ENCODE measurements at places on chromosomes 5 and 9.

- DNase-seq = no peak
These were observed 121.3 kb upstream of the CDH18 start for GRCh38 chr5:20109326-20109725.

DNA sequence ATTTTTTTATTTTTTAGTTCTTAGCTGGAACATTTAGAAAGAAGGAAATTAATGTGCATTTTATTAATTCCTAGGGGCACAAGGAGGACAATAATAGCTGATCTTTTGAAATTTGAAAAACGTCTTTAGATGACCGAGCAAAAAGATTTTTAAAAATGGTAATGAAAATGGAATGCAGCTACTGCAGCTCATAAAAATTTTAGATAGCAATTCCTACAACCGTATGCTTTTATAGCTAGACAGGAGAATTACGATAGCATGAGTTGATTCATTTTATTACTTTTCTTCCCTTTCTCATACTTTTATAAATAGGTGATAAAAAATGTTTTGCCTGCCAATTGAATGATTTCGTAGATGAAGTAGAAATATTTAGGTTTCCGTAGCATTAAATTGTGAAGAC lies 13.7 kb upstream of the RUFY1 start:
- no peak for DNase-seq

DNA sequence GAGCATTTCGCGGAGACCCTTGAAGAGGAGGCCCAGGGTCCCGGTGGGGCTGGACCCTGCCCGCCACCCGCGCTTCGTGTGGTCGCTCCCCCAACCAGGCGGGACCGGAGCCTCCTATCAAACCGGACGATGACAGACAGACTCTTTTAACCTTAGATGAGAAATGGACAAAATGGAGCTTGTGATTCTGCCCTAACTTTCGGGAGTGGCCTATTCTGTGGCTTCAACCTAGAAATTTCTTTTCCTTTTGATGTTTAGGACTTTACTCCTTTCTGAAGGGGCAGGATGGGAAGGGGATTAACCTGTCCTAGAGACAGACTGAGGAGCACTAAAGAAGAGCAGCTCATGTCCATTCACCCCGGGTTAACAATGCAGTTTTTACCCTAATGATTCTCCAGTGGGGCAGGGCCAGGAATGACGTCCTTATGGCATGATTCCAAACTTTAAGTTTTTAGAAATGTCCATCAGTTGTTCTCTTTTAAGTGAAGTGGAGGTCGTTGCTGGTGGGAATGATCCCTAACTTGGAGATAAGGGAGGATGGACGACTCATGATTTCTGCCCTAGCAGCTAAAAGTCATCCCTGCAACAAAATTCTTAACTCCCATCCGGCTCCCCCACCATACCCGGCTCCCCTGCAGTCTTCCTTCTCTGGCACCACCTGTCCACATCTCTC lies 1.0 kb downstream of the NIPSNAP3A start:
- DNase-seq = no peak

DNA sequence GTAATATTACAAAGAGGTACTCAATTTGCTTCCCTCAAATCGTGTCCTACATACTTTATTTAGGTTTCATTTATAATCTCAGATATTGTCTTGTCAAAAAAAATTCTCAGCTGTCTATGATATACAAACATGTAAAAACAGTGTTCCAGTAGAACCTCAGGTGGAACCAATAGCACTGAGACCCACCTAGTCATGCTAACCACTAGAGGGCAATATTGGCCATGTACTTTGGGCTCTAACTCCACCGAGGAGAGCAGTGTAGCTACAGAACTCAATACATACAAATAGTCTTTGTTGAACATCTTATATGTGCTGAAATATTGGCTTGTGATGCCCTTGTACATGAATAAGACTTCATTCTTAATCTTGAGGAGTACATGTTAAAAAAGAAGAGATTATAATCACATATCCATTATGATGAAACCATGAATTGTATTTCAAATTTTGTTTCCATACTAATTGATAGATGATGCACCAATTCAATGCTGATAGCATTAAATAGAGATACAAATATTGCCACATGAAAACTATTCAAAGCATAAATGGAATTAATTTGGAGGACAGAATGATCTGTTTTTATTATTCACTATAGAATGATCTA lies 71.2 kb upstream of the CNTLN start:
- no peak for DNase-seq

DNA sequence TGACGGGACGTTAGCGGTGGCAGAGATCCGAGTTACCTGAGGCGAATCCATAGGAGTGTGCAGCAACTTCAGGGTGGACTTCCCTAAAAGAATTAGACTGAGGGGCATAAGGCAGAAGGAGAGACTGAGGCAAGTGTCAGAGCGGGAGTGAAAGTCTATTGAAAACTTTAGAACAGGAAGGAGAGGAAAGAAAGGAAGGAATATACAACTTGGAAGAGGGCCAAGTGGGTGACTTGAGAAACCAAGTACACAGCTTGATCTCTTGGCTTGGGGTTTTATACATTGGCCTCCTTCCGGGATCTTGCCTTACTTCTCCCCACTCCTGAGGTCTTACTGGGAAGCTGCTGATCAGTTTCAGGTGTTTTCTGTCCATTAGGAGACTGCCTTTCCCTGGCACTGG lies 84.9 kb downstream of the SNX18 start:
- no peak for DNase-seq

DNA sequence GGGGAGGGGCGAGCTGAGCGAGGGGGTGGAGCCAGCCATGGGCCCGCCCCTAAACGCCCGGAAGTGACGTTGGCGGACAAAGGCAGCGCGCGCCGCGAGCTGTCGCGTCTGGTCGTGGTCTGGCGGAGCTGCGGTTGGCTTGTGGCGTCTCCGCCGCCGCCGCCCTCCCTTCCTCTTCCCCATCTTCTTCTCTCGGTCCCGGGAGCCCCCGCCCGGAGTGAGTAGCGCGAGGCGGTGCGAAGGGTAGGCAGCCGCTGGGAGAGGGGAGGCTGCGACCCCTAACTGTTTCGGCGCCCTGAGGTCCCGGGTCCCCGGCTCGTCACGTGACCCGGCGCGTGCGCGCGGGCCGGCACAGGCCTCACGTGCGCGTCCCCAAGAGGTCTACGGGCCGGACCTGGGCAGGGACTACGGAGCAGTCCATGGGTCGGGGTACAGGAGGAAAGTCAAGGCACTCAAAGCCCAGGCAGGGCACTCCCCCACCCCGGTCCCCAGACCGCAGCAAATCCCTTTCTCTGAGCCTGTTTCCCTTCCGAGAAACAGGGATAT lies at the start of gene NTMT1:
NTMT1 (plus strand) TSS at position 85 of the 546 bp plus-strand sequence. CDS start 6,541 bp downstream, outside the sequence.
- peak; percentile 88 for DNase-seq

- DNase-seq = no peak
These were observed 1.5 kb downstream of the COL27A1 start for GRCh38 chr9:114156657-114157421.

DNA sequence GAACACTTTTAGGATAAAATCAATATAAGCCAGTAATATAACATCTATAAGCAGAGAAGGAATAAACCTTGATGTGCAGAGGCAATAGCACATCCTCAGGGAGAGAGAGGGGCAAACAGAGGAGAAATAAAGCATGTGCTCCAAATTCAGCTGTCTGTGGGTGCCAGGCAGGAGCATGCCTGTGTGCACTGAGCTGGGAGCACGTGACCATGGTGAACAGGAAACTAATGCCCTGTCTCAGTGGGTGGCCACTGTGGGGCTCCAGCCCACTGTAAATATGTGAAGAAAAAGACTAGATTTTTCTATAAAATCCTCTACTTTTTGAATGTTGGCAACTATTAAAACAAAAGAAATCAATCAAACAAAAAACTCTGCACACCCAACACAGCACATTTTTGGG lies 55.3 kb downstream of the FYB1 start:
- no peak for DNase-seq

DNA sequence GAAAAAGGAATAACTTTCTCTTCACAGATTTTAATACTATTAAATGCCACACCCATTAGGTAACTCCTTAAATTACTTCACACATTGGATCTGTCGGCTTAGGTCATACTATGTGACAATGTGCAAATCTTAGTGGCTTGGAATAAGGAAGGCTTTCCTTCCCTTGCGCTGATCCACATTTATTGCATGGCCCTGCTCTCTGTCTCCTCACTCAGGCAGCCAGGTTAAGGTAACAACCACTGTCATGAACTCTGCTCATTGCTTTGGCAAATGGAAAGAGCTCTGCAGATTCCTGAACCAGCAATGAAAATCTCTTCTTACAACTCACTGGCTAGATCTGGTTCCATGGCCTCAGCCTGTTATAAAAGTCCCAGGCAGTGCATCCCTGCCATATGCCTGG lies 121.9 kb upstream of the NFIB start:
- no peak for DNase-seq

GRCh38 chr9:114798780-114799427 lies 6.9 kb downstream of the TNFSF15 start:
- no peak for DNase-seq

GRCh38 chr5:73136055-73136562 lies 15.7 kb downstream of the TMEM171 start:
- no peak for DNase-seq

DNA sequence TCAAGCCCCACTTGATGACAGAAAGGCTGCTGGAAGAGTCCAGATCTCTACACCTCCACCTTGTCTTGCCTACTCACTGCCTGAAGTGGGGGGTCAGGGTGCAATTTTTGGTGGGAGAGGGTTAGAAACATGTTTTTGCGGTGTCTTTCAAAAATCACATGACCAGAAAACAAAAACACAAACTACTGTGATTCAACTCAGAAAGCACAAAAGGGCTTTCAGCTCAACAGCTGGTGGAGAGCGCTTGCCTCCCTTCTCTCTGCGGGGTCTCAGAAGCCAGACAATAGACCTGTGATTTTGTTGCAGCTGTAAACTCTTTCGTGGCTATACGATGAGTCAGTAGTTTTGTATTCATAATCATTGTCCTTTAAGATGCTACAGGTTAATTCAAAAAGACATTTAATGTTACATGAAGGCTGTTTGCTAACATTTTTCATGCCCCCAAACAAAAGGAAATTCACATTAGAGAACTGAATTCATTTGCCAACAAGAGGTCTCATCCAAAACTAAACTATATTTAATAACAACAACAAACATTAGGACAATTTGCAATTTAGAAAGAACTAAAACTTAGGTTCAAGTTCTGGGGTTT lies 172.6 kb upstream of the RAI14 start:
- no peak for DNase-seq

DNA sequence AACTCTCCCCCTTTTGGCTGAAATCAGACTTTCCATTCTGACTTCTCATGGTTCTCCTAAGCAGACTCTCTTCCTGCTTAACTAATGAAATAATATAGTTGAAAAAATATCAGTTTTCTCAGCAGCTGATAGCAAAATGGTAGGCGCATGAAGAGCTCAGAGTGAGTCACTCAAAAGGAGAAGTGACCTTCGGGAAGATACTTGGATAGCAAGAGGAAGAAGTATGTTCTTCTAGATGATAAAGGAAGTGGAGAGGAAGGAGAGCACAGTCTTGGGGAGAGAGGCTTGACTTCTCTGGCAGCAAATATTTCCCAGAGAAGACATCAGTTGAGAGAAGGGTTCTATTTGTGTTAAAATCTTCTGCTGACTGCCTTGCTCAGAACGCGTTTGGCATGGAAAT lies 101.5 kb downstream of the TAF11L14 start:
- no peak for DNase-seq

GRCh38 chr5:100496296-100496695 lies 38.9 kb upstream of the FAM174A start:
- no peak for DNase-seq

DNA sequence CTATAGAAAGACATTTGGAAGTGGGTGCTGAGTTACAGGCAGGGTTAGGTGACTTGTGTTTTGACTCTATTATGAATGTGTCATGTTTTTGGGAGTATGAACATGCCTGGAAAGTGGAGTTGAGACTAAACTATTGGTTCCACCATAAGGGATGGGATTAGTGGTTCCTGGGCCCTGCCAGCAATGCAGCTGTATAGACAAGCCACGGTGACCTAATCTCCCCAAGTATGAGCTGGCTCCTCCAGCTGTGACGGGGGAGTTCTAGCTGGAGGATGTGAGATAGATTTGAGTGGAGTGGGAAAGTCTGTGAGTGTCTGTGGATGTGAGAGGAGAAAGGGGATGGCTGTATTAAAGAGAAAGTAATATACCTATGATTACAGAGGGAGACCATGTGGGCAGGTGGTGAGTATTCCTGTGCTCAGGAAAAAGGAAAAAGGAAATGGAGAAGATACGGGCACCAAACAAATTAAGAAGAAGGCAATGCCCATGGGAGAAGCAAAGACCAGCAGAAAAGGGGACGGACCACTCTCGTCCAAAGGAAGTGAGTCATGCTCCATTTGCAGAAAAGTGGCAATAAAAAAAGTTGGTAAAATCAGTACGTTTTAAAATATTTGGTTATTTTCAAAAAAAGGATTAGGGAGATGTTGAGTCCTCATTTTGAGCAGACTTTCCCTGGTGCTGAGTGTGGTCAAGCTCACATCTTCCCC lies 48.3 kb upstream of the ICE1 start:
- no peak for DNase-seq

DNA sequence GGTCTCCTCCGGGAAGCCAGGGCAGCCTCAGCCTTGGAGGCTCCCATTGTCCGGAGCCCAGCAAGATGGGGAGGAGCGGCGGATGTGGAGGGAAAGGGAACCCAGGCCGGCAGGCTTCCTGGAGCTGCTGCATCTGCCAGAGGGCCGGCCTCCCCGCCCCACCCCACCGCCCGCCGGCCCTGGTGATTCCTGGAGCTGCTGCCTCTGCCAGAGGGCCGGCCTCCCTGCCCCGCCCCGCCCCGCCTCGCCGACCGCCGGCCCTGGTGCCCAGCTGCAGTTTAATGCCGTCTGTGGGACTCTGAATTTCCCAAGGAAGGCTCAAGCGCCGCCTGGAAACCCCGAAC lies 31.6 kb downstream of the EXD3 start:
- no peak for DNase-seq

DNA sequence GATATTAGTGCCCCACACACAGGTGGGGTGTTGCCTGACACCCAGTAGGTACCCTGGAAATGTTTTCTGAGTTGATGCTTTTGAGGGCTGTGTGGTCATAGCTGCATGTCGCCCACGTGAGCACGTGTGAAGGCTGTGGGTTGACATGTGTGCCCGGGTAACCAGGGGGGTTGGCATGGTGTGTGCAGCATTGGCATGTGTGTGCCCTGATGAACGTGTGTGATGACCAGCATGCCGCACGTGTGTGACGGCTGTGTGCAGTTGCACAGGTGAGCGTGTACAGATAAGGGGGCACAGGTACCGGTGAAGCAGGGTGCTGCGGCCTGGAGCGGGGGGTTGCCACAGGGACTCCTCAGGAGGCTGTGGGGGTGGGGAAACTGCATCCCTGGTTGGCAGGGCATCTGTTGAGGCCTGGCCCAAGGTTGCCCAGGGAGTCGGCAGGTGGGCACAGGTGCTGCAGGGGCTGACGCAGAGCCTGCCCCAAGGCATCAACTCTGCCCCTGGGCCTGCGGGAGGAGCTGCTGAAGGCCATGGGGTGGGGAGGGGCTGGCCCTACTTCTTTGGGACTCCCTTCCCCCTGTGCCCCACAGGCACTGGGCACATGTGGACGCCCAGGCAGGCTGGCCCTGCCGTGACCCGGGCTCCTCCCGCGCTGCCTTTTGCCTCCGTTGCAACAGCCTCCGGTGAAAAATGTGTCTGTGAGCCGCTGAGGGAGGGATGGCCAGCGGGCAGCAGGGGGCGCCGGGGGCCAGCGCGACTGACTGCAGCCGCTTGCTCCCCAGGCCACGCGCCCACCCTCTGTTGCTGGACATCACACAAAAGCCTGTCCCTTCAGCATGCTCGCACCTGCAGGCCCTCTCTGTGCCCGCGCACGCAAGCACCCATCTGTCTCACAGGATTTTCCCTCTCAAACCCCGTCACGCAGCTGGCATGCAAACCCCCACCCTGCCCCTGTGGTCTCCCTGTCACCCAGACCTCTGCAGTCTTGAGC lies 2.2 kb downstream of the UNC5A start:
- DNase-seq = no peak

- no peak for DNase-seq
These were observed 119.6 kb upstream of the FSTL4 start for GRCh38 chr5:133731951-133732350.

Data from stimulated activated CD8-positive, alpha-beta memory T cell treated with anti-CD3 and anti-CD28 coated beads, Interleukin-12 subunit alpha, Interleukin-12 subunit beta, amount 100 ng/mL, for 1 hour (primary cell).